ENCODE measurements at places on chromosomes 3 and 15. TPM values are rescaled to one million over a fixed set of nuclear protein-coding genes. Genes with fewer than 3 reads are reported as not detected.

Gene CFAP20DC
- total RNA-seq, result not detected

DNA sequence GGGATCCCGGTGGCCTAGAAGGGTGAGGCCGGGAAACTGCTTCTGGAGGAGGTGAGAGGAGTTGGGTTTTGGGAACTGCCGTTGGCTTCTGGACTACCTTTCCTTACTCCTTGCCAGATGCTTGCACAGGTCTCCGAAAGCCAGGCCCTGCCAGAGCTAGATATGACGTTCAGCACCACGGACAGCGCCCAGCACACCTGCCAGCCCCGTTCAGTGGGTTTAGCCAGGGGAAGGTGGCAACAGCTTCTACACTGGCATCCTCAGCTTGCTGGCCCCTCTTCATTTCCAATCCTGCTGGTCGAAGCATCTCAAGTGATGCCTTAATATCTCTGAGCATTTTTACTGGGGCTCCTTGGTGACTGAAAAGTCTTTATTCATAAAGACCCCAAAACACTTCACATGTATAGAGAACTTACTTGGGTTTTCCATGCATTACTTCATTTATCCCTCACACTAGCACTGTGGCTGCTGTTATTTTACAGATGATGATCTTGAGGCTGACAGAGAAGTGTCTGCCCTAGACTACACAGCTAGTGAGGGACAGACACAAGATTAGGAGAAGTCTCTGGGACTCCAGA, 21.9 kb downstream of the HCN4 start:
- DNase-seq, result peak; percentile 30

- DNase-seq, result no peak
Observed at GRCh38 chr15:72495007-72495406, 20.9 kb downstream of the ARIH1 start.

GRCh38 chr3:4994144-4994730, 15.0 kb downstream of the BHLHE40 start:
- DNase-seq, result no peak

DNA sequence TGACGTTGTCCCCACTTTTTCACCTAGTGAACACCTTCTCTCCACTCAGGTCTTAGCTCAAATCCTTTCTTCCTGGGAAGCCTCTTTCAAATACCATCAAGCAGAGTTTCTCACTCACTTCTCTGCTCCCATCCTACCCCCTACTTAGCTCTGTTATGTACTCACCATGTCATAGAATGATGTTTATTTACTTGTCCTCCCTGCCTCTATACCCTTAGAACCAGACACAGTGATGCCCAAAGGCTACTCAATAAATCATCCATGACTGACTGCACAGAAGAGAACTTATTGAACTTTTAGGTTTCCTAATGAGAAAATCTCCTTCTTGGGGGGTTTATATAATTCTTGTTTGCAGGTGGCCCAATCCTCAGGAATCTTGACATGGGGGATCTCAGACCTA, 154.2 kb downstream of the SSR3 start:
- no peak for DNase-seq

- no peak for DNase-seq
Observed at GRCh38 chr3:194098081-194098842, 37.7 kb upstream of the HES1 start.

DNA sequence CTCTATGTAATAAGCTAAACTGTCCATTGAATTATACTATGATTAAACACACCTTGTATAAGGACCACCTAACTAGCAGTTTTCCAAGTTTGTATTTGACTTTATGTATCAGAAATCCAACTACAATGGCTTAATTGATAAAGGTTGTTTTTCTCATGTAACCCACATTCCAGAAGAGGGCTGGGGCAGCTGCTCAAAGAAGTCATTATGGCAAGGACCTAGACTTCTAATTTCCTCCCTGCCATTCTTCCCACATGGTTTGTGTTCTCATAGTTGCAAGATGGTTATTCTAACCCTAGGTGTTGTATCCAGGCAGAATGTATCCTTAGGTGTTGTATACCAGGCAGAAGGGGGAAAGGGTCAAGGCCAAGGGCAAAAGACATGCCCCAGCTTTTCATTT, 35.7 kb downstream of the GPR176 start:
- no peak for DNase-seq

Measured in omental fat pad (tissue), 4 donors.